ENCODE measurements at places on chromosomes 16 and 17. TPM values are rescaled to one million over a fixed set of nuclear protein-coding genes. Genes with fewer than 3 reads are reported as not detected.
A peak's percentile ranks its signal among the peaks of the same experiment; 100 is the strongest.

GRCh38 chr17:75820094-75821080, 23.8 kb downstream of the UNC13D start:
- no peak overlapping the region for H3K27ac ChIP-seq
- H3K4me1 ChIP-seq = peaks cover 14% of the 10 kb centered on the region
- no peak for DNase-seq
- H3K36me3 ChIP-seq = peaks cover 5% of the 10 kb centered on the region
- no peaks in the 10 kb centered on the region for H3K27me3 ChIP-seq

DNA sequence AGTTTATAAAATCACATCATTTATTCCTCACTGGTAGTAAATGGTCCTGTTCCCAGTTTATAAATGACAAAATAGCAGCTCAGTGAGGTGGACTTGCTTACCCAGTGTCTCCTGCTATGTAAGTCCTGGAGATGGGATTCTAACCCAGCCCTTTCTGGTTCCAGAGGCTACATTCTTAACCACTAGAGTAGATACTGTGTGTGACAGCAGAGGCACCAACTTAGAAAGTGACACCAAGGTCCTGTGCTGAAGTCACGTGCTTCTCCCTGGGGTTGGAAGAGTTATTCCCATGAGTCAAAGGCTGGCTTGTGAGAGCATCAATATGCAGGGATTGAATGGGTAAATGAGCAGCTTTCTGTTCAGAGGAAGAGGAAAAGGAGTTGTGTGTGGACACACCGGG, 167.3 kb upstream of the IRX3 start:
- peaks cover 4% of the 10 kb centered on the region for H3K4me1 ChIP-seq
- no peak overlapping the region for H3K4me3 ChIP-seq

GRCh38 chr17:12089809-12090384, 69.2 kb downstream of the MAP2K4 start:
- DNase-seq = no peak
- H3K36me3 ChIP-seq = peaks cover 51% of the 10 kb centered on the region
- peaks cover 20% of the 10 kb centered on the region for H3K4me1 ChIP-seq
- no peak overlapping the region for H3K27ac ChIP-seq

GUCY2D gene
- total RNA-seq = not detected

USP43 gene
- not detected for total RNA-seq

NMT1 gene
- total RNA-seq = 132 TPM

GRCh38 chr16:4389051-4389955, 17.7 kb downstream of the VASN start:
- peaks cover 2% of the 10 kb centered on the region for H3K4me1 ChIP-seq
- no peaks in the 10 kb centered on the region for H3K27me3 ChIP-seq
- H3K27ac ChIP-seq = no peak overlapping the region
- peaks cover 5% of the 10 kb centered on the region for H3K36me3 ChIP-seq
- DNase-seq = no peak

RSKR gene
- total RNA-seq = 24.9 TPM

DNA sequence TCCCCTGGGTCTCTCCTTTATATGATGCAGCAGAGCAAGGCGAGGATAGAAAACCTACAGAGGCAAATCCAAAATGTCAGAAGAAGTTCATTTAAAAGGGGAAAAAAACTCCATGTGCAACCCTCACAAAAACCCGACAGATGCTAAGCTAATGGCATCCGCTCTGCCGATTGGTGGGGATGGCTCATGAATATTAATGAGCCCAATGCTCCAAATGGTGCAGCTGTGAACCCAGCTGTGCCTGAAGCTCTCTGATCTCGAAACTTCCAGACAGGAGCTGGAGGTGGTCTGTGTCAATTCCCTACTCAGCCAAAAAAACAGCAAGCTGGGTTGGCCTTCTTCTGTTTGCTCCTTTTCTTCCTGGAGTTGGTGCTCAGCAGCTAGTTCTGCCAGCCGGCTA, 15.5 kb downstream of the SNX11 start:
- no peaks in the 10 kb centered on the region for H3K27me3 ChIP-seq
- H3K27ac ChIP-seq = no peak overlapping the region
- no peak for DNase-seq
- no peak overlapping the region for H3K4me3 ChIP-seq

PSME3IP1 gene
- total RNA-seq = 134 TPM

YPEL3 gene
- 139 TPM for total RNA-seq

DNA sequence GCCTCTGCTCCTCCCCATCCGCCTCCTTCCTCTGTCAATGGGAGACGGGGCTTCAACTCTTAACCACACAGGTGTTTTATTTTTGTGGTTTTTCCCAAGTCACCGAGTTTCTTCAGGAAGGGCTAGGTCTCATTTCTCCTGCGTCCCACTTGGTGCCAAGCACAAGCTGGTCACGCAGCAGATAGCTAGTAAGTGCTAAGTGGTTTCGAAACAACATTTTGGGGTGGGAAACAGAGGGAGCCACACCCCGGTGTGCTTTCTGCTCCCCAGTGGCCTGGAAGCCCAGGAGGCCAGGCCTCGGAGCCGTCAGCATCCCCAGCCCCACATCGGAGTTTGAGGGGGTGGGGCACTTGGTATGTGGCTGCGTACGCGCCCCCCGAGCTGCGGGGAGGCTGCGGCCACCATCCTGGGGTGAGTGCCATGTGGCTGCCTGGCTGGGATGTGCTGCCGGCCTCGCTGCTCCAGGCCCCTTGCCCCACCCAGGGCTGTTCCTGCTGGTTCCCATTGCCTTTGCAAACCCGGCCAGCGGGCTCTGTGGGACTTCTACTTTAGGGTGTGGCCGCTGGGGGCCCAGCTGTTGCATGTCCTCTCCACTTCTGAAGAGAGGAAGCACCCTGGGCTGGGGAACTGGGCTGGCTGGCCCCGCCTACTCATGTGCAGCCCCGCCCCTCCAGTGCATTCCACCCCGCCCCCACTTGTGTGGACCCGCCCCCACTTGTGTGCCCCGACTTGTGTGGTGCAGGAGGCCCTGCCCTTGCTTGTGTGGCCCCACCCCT, 55.6 kb downstream of the BAIAP2 start:
- DNase-seq = no peak
- H3K27me3 ChIP-seq = no peaks in the 10 kb centered on the region
- no peaks in the 10 kb centered on the region for H3K36me3 ChIP-seq

DNA sequence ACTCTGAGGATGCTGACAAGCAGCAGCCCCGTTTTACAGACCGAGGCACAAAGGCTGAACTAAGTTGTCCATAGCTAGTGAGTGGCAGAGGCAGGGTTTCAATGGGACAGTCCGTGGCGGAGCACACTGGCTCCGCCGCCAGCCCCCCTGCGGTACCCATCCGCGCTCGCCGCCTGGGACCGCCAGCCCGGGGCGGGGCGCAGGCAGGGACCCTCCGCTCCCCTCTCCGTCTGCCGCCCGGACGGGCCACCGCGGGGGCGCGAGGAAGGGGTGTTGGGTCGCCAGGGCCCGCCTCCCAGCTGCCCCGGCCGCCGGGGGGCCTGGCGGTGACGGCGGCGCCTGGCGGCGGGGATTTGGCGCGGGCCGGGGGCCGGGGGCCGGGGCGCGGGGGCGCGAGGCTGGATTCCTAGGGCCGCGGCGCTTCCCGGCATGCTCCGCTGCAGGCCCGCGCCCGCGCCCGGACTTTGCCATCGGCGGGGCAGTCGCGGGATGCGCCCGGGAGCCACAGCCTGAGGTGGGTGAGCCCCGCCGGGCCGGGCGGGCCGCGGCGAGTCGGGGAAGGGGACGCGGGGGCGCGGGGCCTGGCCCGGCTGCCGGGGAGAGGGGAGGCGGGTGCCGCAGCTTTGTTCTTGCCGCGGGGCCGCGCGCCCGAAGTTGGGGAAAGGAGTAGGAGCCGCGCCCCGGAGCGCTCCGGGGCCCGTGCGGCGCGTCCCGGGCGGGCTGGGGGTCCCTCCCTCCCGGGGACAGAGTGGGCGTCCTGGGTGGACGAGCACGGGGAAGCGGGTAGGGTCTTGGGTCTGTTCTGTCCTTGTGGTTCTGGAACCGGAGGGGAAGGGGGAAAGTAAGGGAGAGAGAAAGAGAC, at the start of gene TMEM98:
Gene TMEM98 (plus strand): TSS at position 430 of the 862 bp plus-strand sequence. CDS start 3,376 bp downstream, outside the sequence.
- peak within 1 kb of the TSS; percentile 59 for H3K4me3 ChIP-seq
- peak; percentile 37 for DNase-seq
- peaks cover 52% of the 10 kb centered on the region for H3K27me3 ChIP-seq
- H3K36me3 ChIP-seq = no peaks in the 10 kb centered on the region
- no peak within 1 kb of the TSS for H3K27ac ChIP-seq

ITGAL gene
- total RNA-seq = 664 TPM

SMG6 gene
- total RNA-seq = 48.5 TPM

KLHDC4 gene
- 99.4 TPM for total RNA-seq

DNA sequence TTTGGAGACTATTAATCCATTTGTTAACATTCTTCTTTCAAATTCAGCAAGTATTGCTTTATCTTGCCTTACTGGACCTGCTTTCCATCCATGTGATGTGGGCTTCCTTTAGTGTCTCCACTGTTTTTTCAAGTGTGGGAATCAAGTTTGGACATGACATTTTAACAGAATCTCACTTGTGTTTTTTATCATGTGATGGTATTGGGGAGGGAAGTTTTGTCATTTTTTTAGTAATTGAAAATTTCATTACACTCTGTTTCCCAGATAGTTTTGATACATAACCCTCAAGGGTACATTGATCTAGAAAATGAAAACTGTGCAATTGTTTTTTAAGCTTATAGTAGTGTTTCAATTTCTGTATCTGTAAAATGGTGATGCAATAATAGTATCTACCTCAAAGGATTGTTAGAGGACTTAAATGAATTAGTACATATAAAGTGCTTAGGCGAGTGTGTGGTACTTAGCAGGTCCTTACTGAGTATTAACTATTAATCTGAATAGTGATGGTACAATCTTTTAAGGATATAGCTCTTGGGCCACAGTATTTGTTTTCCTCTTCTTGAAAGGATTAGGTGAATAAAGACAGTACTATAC, 27.3 kb downstream of the AATF start:
- DNase-seq = no peak
- H3K36me3 ChIP-seq = peaks cover 6% of the 10 kb centered on the region
- H3K27ac ChIP-seq = no peak overlapping the region
- H3K4me1 ChIP-seq = peaks cover 11% of the 10 kb centered on the region
- no peaks in the 10 kb centered on the region for H3K27me3 ChIP-seq

DNA sequence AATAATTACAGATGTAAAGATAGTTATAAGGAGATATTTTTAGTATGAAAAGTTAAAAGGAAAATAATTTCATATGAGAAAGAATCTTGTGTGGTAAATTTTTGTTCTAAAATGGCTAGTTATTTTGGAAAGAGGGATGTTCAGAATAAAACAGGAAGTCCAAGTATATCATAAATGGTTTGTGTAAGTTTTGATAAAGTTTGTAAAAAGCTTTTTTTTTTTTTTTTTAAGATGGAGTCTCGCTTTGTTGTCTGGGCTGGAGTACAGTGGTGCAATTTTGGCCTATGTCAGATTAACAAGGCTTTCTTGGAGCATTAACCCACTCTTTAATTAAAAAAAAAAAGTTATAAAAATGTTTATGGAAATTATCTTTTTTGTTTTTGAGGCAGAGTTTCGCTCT, 8.2 kb upstream of the CDK10 start:
- H3K27me3 ChIP-seq = no peaks in the 10 kb centered on the region
- H3K27ac ChIP-seq = no peak overlapping the region
- no peak overlapping the region for H3K4me3 ChIP-seq
- H3K4me1 ChIP-seq = no peaks in the 10 kb centered on the region
- DNase-seq = no peak

- no peaks in the 10 kb centered on the region for H3K27me3 ChIP-seq
- peaks cover 5% of the 10 kb centered on the region for H3K36me3 ChIP-seq
- no peak overlapping the region for H3K4me3 ChIP-seq
Observed at GRCh38 chr17:8153957-8154607, 1.9 kb upstream of the PER1 start.

DNA sequence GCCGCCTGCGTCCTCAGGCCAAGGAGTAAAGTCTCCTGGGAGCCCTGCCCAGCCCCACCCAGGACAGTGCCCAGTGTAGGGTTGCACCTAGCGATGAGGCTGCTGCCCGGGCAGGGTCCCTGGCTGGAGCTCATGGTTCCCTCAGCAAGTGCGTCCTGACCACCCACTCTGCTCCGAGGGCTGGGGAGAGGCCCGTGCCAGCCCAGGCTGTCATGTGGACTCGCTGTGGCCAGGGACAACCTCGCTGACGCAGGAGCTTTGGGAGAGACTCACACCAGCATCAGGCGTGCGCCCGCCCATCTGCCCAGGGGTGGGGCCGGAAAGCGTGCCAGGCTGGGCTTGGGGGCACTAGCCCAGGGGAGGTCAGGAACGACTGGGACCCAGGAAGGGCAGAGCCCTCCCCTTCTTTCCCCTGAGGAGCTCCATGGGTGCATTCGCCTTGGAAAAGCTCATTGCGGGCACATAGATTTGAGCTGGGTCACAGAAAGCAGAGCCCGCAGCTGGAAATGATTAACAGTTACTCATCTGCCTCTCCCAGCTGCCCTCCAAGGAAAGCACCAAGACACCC, 19.7 kb downstream of the DPEP1 start:
- no peaks in the 10 kb centered on the region for H3K27me3 ChIP-seq
- no peak for DNase-seq
- no peak overlapping the region for H3K4me3 ChIP-seq
- H3K36me3 ChIP-seq = no peaks in the 10 kb centered on the region

- H3K4me1 ChIP-seq = peaks cover 15% of the 10 kb centered on the region
- DNase-seq = no peak
- no peak overlapping the region for H3K27ac ChIP-seq
- H3K4me3 ChIP-seq = no peak overlapping the region
Observed at GRCh38 chr16:24070851-24071250, 185.3 kb upstream of the CACNG3 start.

- H3K36me3 ChIP-seq = peaks cover 8% of the 10 kb centered on the region
- H3K4me1 ChIP-seq = peaks cover 27% of the 10 kb centered on the region
- peak; percentile 65 for DNase-seq
- no peaks in the 10 kb centered on the region for H3K27me3 ChIP-seq
- peak overlapping the region; percentile 98 for H3K27ac ChIP-seq
- peak overlapping the region; percentile 81 for H3K4me3 ChIP-seq
Observed at GRCh38 chr16:88681709-88682451, 4.4 kb downstream of the SNAI3 start.

CES1 gene
- total RNA-seq = not detected

MPRIP gene
- 210 TPM for total RNA-seq

- no peak for DNase-seq
- H3K4me1 ChIP-seq = peaks cover 5% of the 10 kb centered on the region
- H3K27ac ChIP-seq = no peak overlapping the region
- no peak overlapping the region for H3K4me3 ChIP-seq
- H3K36me3 ChIP-seq = no peaks in the 10 kb centered on the region
Observed at GRCh38 chr17:31738996-31739699, 119.9 kb downstream of the COPRS start.

DNA sequence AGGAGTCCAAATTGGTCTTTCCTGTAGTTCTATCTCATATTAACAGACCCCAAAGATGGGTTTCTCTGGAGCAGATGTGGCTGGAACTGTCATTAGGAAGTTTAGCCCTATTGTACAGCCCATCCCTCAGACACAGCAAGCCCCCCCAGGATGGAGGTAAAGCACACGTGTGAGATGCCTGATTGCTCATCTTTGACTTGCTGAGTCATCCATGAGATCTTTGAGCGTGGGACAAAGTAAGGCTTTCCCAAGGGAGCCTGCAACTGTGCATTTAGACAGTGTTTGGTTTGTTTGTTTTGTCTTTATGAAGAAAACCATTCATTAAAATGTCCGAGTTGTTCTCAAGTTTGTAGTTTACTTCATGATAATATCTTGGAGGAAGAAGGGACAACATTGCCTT, 145.3 kb upstream of the CDH13 start:
- no peaks in the 10 kb centered on the region for H3K36me3 ChIP-seq
- no peaks in the 10 kb centered on the region for H3K27me3 ChIP-seq
- no peak for DNase-seq
- H3K4me1 ChIP-seq = no peaks in the 10 kb centered on the region
